ENCODE measurements at places on chromosomes 6 and 20.

- no peak for DNase-seq
These were observed 22.7 kb downstream of the MTCL3 start for GRCh38 chr6:127496471-127496870.

DNA sequence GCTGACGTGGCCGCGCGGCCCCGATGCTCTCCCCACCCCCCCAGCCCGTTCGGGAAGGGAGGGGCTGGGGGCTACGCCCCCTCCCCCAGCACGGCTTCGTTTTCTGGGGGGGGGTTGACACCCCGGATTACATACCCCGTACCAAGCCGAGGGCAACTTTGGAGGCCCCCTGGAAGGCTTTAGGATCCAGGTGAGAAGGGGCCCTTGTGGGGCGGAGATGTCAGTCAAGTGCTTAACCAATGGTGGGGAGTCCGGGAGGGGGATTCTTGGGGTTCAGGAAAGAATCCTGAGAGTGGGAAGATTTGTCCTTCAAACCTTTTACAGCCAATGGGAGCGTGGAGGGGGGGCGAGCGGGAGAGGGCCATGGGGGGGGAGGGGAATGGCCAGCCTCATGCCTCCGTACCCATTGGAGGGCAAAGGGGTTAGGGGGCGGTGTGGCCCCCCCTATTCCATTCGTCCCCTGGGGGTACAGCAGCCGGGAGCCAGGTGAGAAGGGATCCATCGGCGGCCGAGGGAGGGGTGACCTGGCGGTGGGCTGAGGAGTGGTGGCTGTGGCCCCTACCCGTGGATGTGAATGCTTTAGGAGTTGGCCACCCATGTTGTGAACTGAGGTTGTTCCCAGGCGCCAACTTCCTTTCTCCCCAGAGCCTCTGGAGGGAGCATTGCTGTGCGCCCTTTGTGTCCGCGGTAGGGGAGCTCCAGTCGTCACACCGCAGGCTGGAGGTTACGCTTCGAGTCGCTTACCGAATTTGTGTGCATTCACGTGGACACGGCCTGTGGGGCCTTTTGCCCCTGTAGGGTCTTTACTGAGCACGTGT, 682 bp downstream of the BRD2 start:
- peak; percentile 66 for DNase-seq

DNA sequence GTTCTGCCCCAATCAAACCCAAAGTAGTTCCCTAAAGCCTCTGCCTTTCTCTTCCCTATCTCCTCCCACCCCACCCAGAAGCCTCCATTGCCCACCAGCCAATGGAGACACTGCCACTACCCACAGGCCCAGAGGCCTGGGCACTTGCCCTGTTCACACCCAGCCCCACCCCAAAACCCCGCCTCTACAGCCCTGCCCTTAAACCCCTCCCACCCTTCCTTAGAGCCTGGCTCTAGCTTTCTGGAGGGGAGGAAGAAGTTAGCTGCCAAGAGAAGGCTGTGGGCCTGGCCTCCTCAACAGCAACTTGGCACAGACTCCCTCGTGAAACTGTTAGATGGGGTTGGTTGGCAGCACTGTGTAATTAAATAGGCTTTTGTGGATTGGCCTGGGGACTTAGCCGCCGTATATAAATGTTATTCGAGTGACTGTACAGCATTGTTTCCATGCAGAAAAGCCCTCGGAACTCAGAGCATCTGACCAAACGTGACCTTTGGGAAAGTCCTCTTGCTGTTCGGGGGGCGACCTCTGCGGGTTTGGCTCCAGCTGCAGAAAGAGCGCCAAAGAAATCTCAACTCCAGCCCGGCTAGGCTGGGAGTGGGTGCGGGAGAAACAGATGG, 31.4 kb downstream of the COL11A2 start:
- no peak for DNase-seq

GRCh38 chr6:5208057-5208456, 52.7 kb downstream of the LYRM4 start:
- DNase-seq: no peak

GRCh38 chr20:46757754-46758678, 48.6 kb downstream of the SLC2A10 start:
- DNase-seq: peak; percentile 71

- DNase-seq: no peak
These were observed 44.5 kb downstream of the ATG5 start for GRCh38 chr6:106281088-106281487.

DNA sequence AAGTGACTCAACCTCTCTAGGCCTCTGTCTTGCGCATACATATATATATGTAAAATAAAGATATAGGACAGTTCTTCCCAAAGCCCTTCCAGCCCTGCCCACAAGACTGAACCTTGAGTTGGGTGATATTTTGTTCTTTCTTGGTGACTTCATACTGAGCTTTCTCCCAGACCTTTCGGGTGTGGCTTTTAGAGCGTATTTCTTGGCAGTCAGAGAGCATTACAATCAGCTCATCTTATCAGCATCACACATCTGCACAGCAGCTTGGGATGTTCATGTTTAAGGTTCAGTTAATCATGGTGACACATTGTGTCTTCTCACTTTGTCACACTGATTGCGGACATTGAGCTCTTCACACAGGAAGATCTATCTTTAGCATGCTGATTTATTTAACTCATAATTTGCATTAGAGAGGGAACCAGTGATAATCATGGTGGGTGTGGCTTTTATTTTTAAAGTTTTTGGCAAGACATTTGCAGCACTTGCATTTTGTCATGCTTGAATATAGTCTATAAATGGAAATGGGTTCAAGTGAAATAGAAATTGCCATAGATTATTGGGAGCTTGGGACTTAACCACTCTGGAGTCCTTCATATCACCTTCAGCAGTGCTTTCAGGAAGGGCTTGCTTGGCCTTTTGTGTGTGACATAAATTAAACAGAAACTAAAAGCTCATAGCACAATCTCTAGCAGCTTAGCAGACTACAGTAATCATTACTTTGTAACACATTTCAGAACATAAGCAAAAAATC, 8.3 kb downstream of the KIF3B start:
- DNase-seq: no peak

DNA sequence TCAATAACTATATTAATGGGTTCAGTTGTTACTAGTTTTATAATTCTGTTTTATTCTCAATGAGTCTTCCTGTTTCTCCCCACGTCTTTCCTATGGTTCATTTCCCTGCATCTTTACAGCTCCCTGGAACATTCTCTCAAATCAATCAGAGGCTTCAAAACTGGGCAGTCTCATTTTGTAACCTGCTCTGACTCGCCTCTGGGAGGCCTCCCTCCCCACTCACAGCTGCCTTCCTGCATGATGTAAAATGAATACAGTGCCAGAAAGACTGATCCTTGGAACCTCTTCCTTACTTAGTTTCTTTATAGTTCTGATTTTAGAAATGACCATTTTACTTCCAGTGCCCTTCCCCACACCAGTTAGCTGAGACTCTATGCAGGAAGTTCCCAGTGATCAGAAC, 103.9 kb downstream of the ESR1 start:
- DNase-seq: no peak

GRCh38 chr6:303948-304558, 11.8 kb downstream of the DUSP22 start:
- no peak for DNase-seq

DNA sequence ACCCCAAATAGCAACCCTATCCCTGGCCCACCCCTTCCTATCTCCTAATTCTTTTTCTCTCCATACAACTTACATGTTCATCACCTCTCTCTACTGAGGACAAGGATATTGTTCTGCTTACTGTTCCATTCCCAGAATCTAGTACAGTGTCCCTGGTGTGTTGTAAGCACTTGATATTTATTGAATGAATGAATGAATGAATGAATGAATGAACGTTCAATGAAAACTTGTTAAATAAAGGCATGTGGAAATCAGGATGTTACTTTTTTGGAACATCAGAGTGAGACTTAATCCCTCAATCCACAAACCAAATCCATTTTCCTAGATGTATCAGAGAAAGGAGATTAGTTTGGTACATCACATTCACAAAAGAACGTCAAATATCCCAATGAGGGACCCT, 6.8 kb upstream of the JPH2 start:
- no peak for DNase-seq

DNA sequence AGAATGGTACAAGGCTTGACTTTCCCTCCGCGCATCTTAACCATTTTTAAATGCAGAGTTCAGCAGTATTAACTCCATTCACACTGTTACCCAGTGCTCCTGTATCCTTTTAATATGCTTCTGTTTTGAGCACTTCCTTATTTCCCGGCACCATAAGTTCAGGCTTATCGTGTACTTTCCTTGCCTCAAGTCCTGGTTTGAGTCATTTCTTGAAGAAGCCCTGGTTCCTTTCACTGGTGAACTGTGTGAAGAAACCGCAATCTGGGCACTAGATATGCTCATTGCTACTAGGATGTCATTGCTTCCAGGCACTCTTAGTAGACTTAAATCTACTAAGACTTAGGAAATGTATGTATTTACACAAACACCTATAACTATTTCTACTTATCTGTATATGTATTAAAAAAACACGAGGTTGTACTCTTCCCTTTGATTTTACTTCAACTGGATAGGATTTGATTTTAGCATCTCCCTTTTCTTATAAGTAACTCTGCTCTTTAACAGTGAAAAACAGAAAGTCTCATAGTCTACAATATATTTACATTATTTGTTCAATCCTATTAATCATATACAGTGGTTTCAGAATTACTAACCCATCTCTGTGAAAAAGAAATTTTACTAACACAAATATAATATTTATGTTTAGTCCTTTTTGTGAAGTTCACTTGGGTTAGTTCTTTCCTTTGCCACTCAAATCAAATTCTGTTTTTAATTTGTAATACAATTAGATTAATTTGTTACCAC, 135.5 kb downstream of the CDKAL1 start:
- DNase-seq: no peak

- DNase-seq: no peak
These were observed 46.2 kb downstream of the LRRN4 start for GRCh38 chr20:6007529-6008103.

DNA sequence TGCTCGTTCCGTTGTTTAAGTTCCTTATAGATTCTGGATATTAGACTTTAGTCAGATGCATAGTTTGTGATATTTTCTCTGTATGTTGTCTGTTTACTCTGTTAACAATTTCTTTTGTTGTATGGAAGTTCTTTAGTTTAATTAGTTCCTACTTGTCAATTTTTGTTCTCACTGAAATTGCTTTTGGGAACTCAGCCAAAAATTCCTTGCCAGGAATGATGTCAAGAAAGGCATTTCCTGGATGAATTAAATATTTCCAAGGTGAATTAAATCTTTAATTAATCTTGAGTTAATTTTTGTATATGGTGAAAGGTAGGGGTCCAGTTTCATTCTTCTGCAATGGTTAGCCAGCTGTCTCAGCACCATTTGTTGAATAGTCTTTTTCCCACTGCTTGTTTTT, 406.2 kb upstream of the NOX3 start:
- no peak for DNase-seq

GRCh38 chr6:165848086-165848426, 185.0 kb upstream of the PDE10A start:
- no peak for DNase-seq

- DNase-seq: no peak
These were observed at the start of gene PHF1 for GRCh38 chr6:33410711-33411631. TSS of gene PHF1 (plus strand) at chr6:33411014. CDS start at chr6:33412264, 1,250 bp downstream.

GRCh38 chr6:158048589-158048988, 66.9 kb downstream of the SYNJ2 start:
- no peak for DNase-seq

GRCh38 chr6:24987446-24988115, 51.8 kb upstream of the RIPOR2 start:
- no peak for DNase-seq

GRCh38 chr6:53492860-53493634, 51.9 kb downstream of the GCLC start:
- DNase-seq: peak; percentile 59

DNA sequence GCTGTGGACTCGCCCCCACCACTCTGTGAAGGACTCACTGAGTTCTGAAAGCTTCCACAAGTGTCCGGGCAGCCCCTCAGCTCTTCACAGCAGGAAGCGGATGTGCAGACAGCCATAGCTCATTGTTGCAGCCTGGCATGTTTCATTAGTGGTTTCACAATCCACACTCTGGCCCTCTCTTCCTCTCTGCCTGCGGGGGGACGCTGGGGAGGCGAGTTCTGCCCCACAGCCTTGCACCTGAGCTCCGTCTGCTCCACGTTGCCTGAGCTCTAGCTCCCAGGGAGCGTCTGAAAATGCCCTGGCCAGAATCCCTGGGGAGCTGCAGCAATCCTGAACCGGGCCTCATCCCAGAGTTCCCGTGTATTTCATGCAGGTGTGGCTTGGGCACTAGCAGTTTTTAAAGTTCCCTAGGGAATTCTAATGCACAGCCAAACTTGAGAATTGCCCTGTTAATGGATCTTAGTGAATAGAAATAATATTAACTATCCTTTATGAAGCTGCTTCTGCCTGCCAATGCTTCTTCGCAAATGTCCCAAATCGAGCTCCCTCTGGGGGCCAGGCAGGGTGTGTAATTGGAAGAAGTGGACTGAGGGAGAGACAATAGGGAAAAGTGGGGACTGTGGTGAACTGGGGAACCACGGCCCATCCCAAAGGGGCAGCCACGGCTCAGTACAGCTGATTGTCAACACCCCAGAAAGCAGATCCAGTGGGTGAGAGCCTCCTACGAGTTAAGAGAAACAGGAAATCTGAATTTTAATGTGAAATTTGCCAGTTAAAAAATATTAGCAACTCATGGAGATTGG, 51.5 kb downstream of the CTCFL start:
- no peak for DNase-seq

DNA sequence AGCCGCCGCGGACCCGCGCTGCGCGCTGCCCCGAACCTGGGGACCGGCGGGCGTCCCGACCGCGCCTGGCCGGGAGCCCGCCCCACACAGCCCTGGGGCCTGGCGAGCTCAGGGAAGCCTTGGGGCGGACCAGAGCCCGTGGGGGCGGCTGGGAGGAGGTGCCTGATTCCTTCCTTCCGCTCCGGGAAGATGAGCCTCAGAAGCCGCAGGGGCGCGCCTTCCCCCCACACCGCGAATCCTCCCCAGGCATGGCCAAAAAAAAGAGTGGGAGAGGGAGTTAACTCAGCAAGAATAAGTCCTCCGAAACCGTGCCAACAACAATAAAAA, at the start of gene CBLN4:
TSS of gene CBLN4 (minus strand) at position 131 of the 327 bp plus-strand sequence. CDS start 1,348 bp downstream, outside the sequence.
- DNase-seq: no peak

DNA sequence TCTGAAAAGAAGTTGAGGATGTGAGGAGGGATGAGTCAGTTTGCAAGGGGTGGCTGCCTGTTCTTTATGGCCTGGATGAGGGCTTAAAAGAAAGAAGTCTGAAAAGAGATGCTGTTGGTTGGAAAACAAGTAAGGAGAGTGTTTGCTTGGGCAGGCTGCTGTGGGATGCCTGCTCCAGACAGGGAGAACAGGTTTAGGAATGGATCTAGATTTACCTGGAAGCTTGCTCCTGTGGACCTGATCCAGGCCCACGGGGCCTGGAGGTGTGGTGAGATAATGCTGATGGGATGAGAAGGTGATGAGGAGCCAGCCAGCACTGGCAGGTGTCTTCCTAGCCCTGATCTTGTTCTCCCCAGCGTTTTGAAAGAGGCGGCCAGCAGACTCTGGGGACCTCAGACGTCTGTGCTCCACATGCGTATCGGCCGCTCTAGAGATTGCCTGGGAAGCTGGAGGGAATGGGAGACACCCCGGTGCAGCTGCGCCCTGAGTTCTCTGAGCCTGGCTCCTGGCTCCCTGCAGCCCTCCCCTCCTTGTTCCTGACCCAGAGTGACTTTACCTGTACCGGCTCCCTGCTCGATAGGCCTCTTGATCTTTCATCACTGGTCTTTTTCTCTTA, 331.3 kb downstream of the ZFAND3 start:
- DNase-seq: no peak
